ENCODE measurements at places on chromosomes 3 and 15.

- DNase-seq = no peak
Observed at GRCh38 chr15:92821491-92822116, 78.5 kb upstream of the CHD2 start.

GRCh38 chr3:15042936-15043335, 22.2 kb downstream of the MRPS25 start:
- no peak for DNase-seq

DNA sequence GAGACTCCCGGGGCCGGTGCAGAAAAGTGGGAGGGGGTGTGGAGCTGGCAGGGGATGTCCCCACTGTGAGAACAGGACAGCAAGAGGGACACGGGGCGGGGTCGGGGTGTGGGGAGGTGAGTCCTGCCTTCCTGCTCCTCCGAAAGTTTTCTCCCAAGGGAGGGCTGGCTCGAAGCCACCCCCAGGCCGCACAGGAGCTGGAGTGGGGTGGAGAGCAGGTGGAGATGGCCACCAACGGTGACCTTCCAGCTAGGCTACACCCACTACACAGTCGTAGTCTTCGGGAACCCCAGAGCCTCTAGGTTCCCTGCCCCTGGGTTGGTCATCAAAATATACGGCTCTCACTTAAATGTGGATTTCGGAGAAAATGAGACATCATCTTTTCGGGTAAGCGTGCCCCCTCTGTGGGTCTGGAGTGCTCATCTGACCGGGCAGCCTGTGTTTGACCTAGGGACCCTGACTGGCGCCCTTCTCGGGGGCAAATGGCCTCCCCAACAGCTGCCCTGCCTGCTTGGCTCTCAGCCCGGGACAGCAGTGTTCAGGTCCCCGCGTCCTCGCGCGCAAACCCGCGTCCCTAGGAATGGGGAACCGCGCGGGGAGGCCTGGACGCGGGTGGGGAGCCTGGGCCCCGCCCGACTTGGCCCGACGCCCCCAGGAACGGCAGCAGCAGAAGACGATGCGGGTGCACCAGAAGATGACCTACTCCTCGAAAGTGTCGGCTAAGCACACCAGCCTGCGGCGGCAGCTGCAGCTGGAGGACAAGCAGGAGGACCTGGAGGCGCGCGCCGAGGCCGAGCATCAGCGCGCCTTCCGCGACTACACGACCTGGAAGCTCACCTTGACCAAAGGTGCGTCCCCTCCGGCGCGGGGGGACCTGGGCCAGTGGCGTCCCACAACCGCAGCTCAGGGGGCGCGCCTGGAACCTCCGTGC, 21.2 kb downstream of the CFAP100 start:
- no peak for DNase-seq

DNA sequence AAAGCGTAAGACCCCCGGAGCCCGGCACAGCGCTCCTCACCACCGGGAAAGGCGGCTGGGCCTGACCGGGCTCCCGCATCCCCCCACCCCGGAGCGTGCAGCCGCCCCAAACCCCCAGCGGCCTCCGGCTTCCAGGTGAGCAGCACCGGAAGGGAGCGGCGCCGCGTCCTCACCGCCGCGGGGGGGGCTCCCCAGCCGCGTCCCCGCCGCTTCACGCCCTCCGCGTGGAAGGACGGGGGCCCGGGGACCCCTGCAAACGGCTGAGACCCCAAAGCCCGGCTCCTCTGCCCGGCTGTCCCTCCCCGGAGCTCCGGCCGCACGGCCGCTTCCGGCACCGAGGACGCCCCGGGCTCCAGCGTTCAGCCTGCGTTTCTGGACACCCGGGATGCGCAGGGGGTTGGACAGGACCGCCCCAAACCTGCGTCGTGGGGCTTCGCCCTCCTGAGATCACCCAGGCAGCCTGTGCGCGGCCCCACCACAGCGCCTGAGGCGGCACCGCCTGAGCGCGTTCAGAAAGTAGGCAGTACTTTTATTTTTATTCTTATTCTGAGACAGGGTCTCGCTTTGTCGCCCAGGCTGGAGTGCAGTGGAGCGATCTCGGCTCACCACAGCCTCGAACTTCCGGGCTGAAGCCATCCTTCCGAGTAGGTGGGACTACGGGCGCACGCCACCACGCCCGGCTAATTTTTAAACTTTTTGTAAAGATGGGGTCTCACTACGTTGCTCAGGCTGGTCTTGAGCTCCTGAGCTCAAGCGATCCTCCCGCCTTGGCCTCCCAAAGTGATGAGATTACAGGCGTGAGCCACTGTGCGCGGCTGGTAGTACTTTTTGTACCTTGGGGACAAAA, 51.6 kb upstream of the BLM start:
- peak; percentile 15 for DNase-seq

- no peak for DNase-seq
Observed at GRCh38 chr3:63970631-63971475, 52.4 kb downstream of the PSMD6 start.

- no peak for DNase-seq
Observed at GRCh38 chr3:120420928-120421551, 29.8 kb downstream of the FSTL1 start.

- no peak for DNase-seq
Observed at GRCh38 chr3:192816351-192816750, 89.0 kb upstream of the FGF12 start.

DNA sequence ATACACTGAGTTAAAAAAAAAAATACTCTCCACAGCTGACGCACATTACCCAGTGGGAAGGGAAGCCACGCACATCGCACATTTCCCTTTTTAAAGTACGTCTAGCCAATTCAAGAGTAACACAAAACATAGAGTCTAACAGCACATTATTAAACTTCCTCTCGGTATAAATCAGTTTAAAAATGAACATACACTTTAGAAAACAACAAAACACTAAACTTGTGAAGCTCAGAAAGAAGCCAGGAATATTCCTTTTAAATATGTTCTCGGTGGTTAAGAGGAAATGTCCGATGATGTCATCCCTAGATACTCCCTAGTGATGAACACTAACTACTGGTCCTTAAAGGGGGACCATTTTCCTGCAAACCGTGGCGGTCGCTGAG, 721 bp downstream of the MYEF2 start:
- DNase-seq = no peak

DNA sequence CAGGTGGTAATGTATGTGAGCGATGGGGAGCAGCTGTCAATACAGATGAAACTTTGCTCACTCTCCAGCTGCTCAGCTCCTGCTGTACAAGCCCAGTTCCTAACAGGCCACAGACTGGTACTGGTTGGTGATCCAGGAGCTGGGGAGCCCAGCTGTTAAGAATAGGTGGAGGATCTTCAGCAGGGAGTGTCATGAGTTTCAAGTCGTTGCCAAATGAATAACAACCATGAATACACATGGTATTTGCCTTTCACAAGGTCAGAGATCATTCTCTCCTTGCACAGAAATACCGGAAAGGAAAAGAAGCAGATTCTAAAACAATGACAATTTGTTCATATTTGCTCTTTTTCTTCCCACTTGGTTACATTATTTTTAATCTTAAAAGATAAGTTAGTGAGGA, 5.1 kb downstream of the PLSCR1 start:
- no peak for DNase-seq

All from T-helper 1 cell (primary cell).